ENCODE measurements at places on chromosomes 5 and 9.

GRCh38 chr9:136527721-136528710 is 17.8 kb downstream of the NOTCH1 start:
- no peak for DNase-seq

DNA sequence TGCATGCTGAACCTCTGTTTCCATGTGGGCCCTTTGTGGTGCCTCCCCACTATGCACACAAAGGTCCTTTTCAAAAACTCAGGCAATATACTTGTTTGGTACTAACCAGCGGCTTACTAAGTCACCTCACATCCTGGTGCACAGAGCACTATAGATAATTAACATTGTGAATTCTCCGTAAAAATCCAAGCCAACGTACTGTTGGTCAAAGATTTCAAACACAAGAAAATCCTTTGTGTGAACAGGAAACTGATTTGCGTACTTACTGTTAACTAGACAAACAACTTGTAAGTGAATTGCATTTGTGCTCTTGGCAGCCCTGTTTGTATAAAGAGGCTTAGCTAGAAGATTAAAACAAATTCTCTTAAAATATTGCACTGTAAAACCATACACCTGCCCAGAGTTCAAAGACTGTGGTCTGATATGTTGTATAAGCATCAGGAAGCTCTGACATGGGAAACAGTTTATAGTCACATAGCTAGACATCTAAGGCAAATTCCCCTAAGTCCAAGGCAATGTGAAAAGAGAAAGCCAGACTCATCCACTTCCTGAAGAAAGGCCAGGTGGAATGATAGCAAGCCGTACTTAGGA is 125.0 kb upstream of the SLC12A2 start:
- DNase-seq, result no peak

- no peak for DNase-seq
These were observed 114.3 kb downstream of the ASTN2 start for GRCh38 chr9:117300371-117301110.

GRCh38 chr9:78438780-78439179 is 141.9 kb downstream of the PSAT1 start:
- DNase-seq, result no peak

- no peak for DNase-seq
These were observed 38.1 kb upstream of the SPATA31D4 start for GRCh38 chr9:81890104-81890503.

DNA sequence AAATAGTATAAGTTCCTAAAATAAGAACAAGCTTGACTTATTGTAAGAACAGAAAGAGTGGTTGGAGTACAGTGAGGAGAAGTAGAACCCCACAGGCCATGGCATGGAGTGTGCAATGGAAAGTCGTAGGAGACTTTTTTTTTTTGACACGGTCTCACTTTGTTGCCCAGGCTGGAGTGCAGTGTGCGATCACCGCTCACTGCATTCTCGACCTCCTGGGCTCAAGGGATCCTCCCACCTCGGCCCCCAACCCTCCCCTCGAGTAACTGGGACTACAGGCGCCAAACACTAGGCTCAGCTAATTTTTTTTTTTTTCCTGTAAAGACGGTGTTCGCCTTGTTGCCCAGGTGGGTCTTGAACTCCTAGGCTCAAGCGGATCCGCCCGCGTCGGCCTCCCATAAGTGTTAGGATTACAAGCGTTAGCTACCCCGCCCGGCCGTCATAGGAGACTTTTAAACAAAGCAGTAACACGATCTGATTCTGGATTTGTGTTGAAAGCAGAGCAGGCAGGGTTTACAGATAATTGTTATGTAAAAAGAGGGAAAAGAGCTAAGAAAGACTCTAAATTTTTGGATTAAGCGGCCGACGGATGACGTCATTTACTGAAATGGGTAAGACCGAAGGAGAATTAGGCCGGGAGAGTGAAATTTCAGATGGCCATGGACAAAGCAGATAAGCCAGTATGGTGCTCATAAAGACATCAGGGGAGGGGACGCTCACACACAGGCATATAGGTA is 752 bp downstream of the TSTD2 start:
- DNase-seq, result peak; percentile 81
